NCI-H1092 (cell line): ENCODE measurements at places on chromosomes 1 and 21.
A peak's percentile ranks its signal among the peaks of the same experiment; 100 is the strongest.

DNA sequence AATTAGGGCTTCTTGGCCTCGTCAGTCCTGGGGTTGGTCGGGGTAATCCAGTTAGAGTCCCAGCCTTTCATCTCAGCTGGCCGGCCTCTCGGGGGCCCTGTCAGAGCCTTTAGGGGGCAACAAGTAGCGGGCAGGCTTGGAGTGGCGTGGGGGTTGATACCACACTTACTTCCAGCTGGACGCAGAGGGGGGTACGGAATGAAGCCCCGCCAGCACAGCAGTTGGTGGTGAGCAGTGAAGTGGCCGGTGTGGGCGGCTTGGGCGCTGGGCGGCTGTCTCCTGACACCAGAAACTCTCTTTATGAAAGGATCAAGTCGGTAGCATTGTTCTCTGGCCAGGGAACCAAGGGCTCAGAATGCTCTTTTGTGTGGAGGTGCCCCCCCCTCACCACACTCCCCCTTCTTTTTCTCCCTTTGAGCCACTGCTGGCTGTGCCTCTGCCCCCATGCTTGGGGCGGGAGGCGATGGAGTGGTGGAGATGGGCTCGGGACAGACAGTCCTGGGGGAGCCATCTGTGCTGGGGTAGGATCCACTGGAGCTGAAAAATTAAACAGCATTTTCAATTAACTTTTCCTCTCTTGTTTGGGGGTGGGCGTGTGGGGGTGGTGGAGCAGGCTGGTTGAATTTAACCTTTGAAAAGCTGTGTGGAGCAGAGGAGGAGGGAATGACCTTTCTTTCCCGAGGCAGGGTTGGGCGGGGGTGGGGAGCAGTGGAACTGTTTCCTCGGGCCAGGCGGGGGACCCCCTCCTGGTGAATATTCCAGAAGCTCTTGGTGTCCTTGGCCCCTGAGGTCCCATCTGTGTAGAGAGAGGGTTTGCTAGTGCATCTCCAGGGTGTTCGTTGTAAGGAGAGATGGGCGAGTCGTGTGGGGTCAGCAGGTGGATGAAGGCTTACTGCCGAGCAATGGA lies 102.7 kb downstream of the RNF220 start:
- DNase-seq = no peak

GRCh38 chr1:15296585-15297321 lies 49.7 kb downstream of the FHAD1 start:
- no peak for DNase-seq

GRCh38 chr1:199549421-199549820 lies 478.1 kb upstream of the NR5A2 start:
- DNase-seq = no peak

DNA sequence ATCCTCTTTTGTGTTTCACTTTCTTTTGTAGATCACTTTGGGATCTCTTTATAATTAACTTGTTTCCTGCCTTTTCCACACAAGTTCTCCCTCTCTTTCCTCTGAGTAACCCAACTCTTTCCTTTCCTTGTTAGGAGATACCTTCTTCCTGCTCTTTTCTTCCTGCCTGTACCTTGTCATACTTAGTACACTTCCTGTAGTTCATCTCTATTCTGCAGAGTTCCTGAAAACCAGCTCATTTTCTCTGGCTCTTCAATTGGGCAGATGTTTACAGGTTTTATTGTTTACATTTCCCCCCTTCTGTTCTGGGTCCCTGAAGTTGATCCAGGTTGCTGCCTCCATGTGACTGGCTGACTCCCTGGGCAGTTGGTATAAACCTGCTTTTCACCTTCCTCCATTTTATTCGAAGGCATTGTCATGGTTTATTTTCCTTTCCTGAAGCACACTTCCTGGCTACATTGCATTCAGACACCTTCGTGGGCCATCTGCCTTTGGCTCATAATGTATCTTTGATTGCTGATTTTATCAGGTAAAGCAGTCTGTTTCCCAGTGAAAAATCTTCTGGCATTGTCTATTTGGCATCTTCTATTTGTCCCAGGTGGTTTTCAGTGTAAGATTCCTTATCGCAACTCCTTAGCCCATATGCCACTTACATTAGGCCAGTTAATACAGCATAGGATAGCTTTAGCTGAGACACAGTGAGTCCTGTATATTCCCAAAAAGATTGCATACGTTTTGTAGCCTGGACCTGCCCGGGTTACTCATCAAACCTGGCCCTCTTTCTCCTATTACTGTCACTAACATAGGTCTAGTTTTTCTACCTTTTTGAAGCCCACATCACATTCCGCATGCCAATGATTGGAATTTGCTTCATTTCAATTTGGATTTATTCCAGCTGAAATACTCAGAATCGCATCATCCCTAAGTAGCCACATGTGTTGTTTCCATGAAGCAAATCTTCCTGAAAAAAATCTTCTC lies 15.4 kb downstream of the CTH start:
- no peak for DNase-seq

DNA sequence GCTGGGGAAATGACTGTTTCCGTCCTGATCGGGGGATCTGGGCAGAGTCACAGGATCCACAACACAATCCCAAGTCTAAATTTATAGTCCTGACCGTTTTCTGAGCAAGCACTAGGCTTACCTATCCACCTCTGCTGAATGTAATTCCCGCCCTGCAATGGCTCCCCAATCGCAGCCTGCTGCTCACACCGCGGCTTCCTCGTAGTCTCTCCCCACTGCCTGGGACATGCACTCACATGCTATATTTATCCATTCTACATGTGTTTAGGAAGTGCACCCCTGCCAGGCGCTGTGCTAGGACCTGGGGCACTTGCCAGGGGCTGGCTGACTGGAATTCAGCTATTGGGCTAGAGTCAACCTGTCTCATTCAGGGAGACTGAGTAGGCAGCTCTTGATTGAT lies 246.6 kb upstream of the CSF3R start:
- no peak for DNase-seq

DNA sequence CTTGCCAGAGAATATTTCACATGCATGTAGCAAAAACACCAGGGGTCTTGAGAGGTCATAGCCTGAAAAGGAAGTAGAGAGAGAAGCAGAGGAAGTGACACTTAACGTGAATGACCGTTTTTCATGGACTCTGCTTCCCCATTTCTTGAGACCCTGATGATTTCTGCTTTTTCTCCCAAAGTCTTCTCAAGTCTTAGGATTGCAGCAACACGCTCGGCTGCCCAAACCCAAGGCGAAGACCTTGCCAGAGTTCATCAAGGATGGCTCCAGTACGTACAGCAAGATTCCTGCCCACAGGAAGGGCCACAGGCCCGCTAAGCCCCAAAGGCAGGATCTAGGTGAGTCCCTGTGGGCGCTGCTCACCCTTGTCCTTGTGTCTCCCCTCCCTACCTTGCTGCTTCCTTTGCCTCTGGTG lies 12.8 kb downstream of the THEMIS2 start:
- DNase-seq = no peak

DNA sequence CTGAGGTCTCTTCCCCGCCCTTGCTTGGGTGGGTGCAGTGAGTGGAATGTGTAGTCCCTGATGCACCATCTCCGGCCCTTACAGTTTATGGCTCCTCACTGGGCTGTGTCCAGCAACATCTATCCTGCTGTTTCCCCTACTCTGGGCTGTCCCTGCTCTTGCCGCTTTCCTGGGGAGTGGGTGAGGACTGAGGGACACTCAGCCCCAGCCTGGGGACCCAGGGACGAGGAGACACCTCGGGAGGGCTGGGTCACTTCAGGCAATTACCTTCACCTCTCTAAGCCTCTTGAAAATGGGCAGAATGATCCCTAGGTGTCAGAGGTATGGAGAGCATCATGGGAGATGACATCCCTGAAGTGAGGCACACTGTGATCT lies 13.6 kb upstream of the LRP8 start:
- DNase-seq = no peak

- DNase-seq = no peak
These were observed 110.3 kb upstream of the CHRM3 start for GRCh38 chr1:239276051-239276450.

GRCh38 chr1:14190508-14190907 lies 408.0 kb upstream of the KAZN start:
- DNase-seq = no peak

GRCh38 chr1:189563784-189564183 lies 913.9 kb downstream of the BRINP3 start:
- DNase-seq = no peak

- no peak for DNase-seq
These were observed 254.1 kb downstream of the TRABD2B start for GRCh38 chr1:47742890-47743760.

DNA sequence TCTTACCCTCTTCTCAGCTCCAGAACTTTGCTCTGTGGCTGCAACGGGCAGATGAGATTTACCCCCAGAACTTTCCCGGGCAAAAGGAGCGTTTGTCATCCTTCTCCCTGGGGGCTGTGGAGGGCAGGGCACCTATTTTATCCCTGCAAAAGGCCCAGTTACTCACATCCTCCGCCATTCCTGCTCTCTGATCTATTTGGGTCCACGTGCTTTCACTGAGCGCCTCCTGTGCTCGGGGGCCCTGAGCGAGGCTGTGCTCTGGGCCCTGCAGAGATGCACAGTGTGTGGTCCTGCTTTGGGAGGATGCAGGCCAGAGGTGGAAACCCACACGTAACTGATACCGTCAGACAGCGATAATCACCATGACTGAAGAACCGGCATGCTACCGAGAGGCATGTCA lies 2.4 kb upstream of the CSMD2 start:
- no peak for DNase-seq

DNA sequence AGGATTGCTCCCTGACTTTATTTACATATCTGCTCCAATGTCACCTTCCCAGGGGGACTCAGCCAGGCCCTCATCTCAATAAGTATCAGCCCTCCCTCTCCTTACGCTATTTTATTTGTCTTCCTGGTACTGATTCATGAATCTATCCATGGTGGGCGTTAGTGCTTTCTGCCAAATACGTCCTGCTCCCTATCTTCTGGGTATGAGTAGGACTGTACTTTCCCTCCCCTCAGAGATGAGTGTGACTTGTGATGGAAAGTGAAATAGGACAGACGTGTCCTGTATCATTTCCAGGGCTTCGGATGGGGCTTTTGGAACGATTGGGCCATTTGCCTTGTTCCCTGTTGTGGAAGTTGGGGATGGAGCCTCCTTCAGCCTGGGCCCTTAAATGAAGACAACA lies 47.5 kb downstream of the FOXO6 start:
- DNase-seq = no peak

DNA sequence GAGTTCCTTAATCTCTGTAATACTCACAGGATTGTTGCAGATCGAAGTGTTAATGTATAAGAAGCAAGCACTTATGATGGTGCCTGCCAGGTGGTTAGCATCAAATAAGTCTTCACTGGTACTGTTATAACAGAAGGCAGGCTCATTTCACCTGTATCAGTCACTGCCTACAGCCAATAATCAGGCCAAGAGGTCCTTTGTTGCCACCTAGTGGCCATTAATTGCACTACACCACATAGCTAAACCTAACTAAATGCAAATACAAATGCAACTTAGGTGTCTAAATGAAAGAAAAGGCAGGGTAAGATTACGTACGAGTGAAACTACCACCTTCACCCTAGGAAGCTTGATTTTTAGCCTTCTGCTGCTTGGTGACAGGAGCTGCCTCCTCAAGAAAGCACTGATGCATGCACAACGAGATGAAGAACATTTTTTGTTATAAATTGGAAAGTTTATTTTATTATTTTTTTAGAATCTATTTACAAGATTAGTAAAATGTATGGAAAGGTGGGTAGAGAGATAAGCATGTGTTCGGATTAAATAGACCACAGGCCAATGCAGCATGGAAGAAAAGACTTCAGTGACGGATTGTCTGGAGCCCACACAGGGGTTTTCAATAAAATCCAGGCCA lies 334.8 kb upstream of the CAMK1G start:
- DNase-seq = peak; percentile 63

DNA sequence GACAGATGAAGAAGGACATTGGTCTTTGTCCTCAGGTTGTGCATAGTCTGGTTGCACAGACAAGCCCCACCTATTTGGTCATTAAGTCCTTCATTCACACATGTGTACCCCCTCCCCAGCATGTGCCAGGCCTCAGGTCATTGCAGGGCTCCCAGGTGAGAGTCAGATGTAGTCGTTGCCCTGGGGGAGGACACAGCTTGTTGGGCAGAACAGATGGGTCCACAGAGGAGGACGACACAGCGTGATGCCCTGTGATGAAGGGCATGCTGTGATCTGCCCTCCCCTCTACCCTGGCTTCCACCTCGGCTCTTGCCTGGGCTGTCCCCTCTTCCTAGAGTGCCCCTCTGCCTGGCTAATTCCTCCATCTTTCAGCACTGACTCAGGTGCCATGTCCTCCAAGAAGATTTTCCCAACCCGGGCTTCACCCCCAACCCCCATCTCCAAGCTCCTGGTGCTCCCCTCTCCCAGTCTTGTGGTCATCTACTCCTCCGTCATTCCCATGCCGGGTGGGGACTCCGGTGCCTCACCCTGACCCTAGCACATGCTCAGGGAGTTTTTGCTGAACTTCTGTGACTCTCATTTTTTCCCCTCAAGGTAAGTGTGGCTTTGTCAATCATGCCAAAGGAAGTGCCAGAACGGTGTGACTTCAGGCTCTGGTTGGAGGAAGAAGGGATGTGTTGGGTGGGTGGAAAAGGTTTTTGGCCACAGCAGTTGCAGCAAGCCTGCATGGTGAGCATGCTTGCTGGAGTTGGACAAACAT lies 220.5 kb downstream of the FOXD2 start:
- no peak for DNase-seq

GRCh38 chr1:234731569-234732085 lies 121.6 kb upstream of the IRF2BP2 start:
- DNase-seq = no peak

DNA sequence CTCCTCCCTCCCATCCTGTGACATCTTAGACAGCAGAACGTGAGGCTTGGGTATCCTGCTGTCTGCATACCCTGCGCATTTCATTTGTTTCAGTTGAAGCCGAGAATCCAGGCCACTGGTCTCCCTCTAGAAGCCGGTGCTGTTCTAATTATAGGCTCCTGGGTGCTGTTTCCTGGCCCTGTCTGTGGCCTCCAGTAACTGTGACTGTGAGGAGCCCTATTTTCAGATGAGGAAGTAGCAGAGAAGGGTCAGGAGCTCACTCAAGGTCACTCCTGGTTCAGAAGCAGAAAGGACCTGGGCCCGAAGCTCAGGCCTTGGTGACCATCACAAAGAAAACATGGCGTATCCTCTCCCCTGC lies 24.0 kb downstream of the COQ8A start:
- no peak for DNase-seq

DNA sequence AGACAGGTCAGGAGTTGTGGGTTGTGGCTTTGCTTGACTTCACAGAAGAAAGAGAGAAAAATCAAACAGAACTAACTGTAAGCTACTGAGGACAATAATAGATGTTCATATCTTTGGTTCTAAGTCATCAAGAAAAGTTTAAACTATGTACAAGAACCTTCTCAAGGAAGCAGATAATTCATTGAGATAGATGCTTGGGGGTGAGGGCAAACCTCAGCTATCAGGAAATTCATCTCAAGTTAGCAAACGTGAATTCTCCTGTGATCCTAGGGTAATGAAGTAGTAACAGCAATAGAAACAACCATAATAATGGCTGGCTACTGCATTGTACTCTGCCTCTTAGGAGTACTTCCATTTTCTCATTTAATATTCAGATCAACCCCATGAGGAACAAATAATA lies 506.2 kb downstream of the PLPP3 start:
- DNase-seq = no peak
